ENCODE measurements at places on chromosomes 11 and 22.
A peak's percentile ranks its signal among the peaks of the same experiment; 100 is the strongest.

DNA sequence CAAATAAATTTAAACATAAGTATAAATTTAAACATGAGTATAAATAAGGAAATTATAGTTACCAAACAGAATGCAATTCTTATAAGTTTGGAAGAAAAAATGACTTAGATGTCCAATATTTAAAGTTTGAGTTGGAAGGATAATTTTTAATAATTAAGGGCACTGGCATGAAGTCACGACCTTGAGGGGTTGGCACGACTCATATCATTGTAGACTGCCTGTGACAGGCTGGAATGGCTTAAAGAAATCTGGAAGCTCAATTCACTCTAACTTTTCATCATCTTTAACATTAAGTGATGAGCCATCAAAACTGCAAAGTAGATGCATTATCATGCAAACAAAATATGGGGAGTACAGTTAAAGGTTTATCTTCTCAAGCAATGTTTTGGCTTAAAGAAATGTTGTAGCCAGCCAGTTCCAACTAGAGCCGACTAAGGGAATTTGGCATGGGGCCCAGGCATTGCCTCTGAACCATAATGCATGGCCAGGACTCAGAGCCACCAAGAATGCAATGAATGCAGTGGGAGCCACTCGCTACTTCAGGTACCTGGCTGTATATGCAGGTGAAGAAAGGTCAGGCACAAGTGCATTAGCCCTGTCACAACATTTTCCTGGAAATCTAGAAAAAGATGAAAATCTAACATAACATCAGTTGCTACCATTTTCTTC lies 33.4 kb downstream of the PGR start:
- no peak for DNase-seq

DNA sequence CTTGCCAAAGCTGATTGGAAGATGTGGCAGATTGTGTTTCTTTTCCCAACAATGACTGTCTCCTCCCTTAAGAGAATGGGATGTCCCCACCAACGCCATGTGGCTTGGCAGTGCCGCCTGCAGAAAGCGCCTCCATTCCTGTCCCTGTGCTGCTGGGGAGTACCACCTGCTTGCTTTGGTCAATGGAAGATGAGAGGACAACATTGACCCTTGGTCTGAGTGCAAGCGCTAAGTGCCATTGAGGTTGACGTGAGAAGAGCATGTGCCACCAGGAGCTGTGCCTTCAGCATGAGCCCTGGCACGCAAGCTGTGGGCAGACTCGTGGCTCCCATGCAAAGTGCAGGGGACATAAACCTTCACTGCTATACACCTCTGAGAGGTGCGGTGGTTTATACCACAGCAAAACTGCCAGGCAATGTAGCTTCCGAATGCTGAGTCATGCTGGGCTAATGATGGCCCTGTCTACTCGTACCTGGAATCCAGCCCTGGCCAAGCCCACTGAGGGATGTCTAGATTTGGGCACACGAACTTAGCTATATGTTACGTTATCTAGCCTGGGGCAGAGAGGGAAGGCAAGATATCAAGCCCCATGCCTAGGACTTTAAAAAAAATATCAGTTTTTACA lies 41.9 kb downstream of the MYEOV start:
- no peak for DNase-seq

DNA sequence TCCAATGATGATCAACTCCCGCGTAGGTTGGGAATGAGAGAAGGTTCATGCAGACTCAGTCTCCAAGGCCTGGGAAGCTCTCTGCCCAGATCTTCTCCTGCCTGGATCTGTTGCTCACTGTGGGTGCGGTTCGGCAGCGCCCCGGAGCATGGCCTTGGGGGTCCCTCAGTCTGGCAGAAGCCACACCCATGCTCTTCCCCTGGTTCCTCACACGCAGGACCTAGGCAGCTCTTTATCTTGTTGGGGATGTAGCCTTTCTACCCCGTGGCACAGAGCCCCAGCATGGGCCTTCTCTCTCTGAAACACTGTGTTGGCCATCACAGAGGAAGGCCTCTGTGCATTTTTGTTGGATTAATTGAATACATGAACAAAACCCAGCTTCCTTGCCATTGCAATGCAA lies 1461.6 kb downstream of the BRD1 start:
- no peak for DNase-seq

- DNase-seq: no peak
Observed at GRCh38 chr11:31246451-31247165, 122.9 kb downstream of the DCDC1 start.

- peak; percentile 36 for DNase-seq
Observed at GRCh38 chr11:111540114-111540936, at the start of gene LAYN. LAYN (plus strand) TSS chr11:111540720; CDS start chr11:111540844, 124 bp downstream.

DNA sequence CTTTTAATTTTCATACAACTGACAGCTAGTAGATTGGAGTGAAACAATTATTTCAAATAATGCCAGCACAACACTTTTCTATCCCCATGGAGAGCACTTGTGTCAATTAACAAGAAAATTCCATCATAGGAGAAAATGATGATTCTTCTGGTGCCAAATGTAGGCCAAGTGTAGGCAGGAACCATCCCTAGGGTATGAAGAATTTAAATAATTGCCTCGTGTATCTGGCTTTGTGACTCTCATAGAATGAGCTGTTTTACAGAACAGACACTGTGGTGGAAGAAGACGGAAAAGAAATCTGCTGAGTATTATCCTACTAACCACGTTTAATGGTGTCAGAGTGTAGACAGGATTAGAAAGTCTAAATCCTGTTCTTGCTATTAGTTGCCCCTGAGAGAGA lies 1542.2 kb downstream of the LRRC4C start:
- DNase-seq: no peak

DNA sequence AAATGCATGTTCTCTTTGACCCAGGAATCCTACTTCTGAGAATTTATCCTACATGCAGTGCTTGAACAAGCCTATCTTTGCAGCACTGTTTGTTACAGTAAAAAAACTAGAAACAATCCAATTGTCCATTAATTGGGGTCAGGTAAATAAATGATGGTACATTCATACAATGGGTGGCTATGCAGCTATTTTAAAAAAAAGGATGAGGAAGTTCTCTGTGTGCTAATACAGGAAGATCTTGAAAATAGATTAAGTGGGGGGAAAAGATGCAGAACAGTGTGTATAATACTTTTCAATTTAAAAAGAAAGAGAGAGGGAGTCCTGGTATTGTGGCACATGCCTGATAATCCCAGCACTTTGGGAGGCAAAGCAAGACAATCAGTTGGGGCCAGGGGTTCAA lies 9.5 kb upstream of the CREB3L1 start:
- no peak for DNase-seq

DNA sequence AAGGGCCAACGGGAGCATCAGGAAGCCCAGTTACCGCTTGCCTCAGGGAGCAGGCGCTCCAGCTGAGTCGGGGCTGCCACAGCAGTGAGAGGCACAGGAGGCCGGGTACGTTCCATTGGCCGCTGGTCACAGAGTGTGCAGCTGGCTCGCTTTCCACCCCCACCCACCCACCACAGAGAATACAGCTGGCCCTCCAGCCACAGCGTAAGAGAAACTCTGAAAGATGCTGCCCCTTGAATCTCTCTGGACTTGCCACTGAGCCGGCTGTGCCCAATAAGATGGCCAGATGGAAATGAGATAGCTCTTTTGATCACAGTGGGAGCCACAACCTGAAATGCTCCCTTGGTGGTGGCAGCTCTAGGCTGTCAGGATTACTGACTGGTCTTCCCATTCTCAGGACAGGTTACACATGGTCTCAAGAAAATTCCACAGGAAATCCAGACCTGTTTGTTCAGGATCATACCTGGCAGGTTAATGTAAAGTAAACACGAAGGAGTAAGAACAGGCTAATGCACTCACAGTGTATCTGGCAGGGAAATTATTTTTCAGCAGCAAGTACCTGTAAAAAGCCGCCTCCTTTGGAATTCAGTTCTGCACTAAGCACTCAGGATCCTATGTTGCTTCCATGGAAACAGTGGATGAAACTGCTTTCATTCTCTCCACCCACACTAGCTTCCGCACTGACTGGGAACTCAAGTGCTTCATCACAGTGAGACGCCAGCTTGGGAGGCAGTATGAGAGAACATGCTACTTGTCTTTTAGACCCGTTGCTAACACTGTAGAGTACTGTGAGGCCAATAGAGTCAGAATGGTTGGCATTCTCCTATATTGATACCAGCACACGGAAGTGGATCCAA lies 16.5 kb downstream of the SIAE start:
- DNase-seq: no peak

DNA sequence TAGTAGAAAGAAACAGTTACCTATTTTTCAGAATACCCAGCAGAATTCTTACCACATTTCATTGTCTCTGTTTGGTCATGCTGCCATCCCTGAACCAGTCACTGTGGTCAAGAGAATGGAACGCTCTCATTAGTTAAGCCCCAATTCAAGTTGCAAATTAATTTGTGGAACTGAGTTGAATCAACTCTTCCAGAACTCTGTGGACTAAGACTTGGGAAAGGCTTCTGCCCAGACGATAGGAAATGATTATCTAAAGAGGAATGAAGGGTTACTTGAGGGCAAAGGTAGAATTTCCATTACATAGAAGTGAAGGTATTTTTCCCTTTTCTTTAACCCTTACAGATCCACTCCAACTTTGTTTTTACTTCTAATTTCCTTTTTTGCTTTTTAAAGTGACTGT lies 286.4 kb downstream of the DYNC2H1 start:
- no peak for DNase-seq

DNA sequence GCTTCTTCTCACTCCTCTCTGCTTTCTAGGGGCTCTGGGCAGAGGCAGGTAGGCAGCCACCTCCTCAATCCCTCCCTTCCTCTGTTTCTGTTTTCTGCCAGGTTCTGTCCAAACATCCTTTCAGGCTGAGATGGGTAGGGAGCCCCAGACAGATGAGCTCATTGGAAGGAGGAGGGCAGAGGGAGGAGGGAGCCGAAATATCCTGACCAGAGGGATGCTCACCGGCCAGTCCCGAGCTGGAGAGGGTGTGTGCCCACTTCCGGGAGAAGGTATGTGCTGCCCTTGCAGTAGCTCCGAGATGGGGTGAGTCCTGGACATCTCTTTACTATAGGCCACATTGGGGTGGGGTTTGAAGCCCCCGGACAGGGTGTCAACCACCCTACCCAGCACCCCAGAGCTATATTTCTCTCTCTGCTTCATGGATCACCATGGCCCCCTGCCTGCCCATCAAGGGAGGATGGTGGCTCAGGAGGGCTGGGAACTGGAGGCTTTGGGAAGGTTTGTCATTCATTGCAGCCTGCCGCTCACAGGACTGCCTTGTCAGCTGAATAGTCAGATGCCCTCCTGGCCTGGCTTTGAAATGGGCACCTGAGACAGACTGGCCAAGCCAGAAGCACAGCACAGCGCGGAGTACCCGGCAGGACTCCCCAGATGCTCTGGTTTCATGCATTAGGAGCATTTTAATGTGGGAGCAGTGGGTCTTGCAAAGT lies 4.7 kb upstream of the SCN4B start:
- no peak for DNase-seq

DNA sequence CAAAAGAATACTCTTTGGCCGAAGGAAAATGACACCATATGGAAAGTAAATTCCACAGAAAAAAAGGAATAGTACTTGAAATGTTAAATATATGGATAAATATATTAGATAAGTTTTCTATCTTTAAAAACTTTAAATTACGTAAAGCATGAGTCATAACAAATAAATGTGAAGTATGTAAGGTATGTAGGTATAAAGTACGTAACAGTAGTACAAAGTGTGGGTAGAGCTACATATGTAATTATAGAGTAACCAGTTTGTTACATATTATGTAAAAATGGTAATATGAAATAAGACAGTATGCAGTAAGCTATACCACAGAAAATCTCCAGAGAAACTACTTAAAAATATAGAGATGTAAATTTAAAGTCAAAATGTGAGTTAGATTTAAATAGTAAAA lies 582.3 kb upstream of the CHORDC1 start:
- no peak for DNase-seq

Measured in stimulated activated CD4-positive, alpha-beta T cell treated with anti-CD3 and anti-CD28 coated beads, Interleukin-4, amount 100 ng/mL, for 1 hour (primary cell).